NCI-H2081 (cell line): ENCODE measurements at places on chromosomes 16 and 17.

- no peak for DNase-seq
These were observed 2.7 kb downstream of the ENKD1 start for GRCh38 chr16:67663877-67664222.

- DNase-seq = peak; percentile 30
These were observed 5.2 kb downstream of the BAIAP2 start for GRCh38 chr17:81039854-81040758.

DNA sequence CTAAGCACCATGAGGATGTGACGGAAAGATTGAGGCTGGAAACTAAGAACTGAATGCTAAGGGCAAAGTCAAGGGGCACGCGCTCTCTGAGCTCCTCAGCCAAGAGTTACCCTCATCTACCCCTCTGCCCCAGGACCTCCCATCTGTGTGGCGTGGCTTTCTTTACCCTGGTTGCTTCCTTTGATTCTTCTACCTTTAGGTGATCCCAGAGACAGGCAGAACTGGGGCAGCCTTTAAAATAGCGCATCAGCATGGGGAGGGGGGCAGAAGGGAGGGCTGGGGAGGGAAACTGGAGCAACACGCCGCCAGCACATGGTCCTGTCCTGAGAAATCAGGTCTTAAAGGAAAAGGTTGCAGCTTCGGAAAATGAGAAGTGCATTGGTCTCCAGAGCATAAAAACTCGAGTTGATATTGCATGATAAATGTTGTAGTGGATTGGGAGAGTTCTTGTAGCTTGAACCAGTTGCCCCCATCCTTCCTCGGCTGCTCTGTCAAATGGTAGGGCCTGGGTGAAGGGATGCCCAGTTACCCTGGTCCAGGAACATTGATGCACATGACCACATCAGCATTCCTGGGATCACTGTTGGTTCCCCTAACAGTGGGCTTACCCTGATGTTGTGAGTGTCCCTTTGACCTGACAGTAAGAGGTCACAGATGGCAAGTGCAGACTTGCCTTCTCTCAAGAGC is 29.7 kb downstream of the LDHD start:
- no peak for DNase-seq

- DNase-seq = no peak
These were observed 212.2 kb upstream of the FOXF1 start for GRCh38 chr16:86297866-86298757.

DNA sequence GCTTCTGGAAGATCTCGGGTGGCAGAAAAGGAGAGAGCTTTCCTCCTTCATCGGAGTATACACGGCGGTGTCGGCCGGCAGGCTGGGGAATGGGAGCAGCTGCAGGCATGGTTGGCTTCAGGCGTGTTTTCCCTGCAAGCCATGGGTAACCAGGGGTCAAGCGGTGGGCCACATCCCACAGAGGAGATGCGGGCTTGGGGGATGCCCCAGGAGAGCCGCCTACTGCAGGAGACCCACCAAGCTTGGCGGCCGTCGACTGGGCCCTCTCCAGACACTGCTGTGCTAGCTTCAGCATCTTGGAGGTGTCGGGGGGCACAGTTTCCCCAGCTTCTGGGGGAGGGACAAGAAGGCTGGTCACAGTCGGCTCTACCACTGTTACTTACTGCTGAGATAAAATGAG is 4.2 kb downstream of the VPS9D1 start:
- DNase-seq = no peak

DNA sequence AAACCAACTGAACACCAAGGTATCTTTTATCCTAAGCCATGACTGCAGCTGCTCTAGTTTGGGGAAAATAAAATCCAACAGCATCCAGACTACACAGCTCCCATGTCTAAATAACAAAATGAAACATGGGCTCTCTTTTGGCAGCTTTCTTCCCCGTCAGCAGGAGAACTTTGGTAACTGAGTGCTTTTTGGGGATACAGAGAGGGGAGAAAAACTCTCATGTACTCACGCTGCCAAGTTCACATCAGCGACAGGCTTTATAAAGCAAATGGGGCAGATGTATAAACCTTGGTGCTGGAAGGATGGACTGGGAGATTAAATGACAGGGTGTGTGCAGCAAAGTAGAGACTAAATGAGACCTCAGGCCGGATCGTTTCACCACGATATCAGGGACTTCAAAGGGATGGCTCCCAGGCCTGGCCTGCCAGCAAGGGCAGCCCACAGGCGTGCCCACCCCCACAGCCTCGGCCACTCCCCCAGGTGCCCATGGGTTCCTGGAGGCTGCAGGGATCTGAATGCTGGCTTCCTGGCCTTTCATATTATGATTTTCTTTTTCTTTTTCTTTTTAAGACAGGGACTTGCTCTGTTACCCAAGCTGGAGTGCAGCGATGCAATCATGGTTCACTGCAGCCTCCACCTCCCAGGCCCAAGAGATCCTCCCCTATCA is 174.6 kb downstream of the ZNF423 start:
- DNase-seq = no peak

GRCh38 chr17:59416184-59416583 is 84.7 kb downstream of the YPEL2 start:
- DNase-seq = no peak

DNA sequence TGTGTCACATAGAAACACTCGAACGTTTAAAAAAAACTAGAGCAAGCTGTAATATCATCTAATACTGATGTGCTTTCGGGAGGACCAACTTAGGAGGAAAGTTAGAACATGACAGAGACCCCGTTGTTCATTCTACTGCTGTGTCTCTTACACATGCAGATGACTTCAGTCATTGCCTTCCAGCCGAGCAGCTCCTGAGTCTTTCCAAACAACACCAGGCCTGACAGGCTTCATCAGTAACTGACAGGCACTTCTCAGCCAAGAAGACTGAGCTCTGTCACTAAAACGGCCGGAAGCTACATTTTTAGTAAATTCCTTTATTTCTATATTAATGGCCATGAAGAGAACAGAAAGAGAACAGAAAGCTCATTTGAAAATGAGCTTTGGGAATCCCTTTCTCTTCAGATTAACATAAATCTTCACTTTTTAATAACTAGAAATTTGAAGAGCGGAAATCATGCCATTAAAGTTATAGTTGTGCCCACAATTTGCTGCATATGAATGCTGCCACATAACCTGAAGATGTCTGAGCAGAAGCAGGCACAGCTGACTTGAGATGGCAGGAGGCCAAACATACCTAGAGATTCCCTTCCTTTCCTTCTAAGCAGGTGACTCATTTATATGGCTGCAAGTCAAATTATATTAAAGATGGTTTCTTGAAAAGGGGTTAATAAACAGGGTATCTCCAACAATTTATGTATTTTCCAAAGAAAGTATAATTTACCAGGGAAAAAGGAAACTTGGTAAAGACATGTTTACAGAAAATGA is 148.9 kb downstream of the ITFG1 start:
- DNase-seq = no peak

GRCh38 chr16:88058136-88058535 is 106.9 kb downstream of the BANP start:
- DNase-seq = no peak

GRCh38 chr16:87133966-87134627 is 183.1 kb downstream of the C16orf95 start:
- no peak for DNase-seq

DNA sequence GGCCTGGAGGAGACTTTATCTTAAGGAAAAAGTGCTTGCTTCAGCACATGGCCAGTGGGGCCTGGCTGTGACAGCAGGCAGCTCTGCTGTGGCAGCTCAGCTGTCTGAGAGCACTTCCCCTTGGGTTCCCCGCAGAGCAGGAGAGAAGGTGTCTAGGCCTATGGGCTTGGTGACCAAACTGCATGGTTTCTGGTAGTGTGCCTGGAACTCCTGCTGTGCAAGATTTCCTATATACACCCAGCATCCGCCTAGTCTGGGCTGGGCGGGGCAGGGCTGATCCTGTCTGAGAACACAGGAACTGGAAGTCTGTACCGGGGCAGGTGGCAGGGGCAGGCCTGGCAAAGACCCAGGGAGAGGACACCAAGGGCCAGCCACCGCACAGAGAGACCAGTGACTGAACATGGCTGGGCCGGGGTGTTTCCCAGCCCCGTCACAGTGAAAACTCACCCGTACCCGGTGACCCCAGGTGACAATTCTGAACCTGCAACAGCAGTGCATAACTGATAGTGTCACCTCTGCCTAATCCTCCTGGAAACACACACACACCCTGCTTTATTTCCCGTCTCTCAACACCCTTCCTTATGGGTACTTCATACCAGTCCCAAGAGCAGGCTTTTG is 39.3 kb downstream of the CHD9 start:
- DNase-seq = peak; percentile 82

DNA sequence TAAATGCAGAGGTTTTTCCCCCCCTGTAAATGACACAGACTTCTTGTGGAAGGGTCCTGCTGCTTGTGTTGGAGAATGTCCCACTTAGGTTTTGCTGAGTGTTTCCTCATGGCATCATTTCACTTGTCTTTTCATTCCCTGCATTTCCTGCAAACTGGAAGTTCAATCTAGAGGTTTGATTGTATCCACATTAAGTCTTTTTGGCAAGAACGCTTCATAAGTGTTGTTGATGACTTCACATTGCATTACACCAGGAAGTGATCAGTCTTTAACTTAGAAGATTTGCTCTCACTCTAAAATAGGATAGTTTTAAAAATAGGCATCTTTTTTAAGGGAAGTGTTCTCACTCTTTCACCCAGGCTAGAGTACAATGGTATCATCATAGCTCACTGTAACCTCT is 67.2 kb downstream of the RPTOR start:
- DNase-seq = no peak

GRCh38 chr16:86505185-86505898 is 5.0 kb upstream of the FOXF1 start:
- no peak for DNase-seq
